ENCODE measurements at places on chromosomes 4 and X.

DNA sequence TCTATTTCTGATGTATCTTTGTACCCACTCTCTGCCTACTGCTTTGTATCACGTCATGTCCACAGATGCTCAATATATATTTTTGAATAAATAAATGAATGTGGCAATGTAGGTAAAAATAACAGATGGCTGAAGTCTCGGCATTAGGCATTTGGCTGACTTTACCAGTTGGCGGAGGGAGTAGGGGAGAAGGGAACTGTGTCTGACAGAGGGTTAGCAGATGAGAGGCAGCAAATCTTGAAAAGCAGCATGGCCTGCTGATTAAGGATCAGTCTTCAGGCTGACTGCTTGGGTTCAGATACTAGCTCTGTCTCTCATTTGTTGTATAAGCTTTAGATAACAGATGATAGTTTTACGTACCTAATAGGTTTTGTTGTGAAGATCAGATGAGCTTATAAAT, 31.9 kb upstream of the RASGEF1B start:
- H3K4me1 ChIP-seq: peaks cover 42% of the 10 kb centered on the region
- H3K4me3 ChIP-seq: no peak overlapping the region
- no peaks in the 10 kb centered on the region for H3K36me3 ChIP-seq
- H3K27ac ChIP-seq: no peak overlapping the region

DNA sequence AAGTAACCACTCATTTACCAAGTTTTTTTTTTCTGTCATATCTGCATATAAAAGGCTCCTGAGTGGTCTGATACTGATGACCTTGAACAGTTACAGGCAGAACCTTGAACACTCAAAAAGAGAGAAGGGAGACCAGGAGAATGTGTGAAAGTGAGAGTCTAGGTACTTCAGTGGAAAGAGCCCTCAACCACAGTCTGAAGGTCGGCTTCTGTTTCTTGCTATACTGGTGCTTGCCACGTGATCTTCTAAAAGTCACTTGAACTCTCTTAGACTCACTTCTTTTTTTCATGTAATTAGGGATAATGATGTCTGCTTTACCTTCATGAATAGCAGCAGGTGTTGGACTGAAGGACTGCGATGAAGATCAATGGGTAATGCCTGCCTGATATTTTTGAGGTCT, 22.8 kb downstream of the GABRB1 start:
- no peak overlapping the region for H3K27ac ChIP-seq
- peaks cover 3% of the 10 kb centered on the region for H3K27me3 ChIP-seq
- no peaks in the 10 kb centered on the region for H3K36me3 ChIP-seq
- no peaks in the 10 kb centered on the region for H3K4me1 ChIP-seq
- H3K4me3 ChIP-seq: no peak overlapping the region

DNA sequence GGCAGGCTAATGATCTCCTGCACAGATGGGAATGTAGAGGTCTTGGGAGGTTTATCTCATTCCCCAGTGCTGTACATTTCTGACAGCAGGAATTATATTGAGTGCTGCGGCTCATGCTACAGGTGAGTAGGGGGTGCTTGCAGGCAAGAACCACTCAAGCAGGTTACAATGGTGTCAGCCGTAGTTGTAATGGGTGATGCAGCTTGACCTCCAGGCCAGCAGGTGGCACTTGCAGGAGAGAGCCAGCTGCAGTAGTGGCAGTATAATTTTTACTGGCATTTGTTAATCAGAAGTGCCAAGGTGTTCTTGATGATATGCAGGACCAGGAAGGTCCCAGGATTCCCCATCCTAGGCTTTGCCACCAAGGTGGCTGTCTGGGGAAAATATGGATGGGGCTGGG, 759.6 kb upstream of the NDST4 start:
- H3K27me3 ChIP-seq: no peaks in the 10 kb centered on the region
- H3K27ac ChIP-seq: no peak overlapping the region
- no peak overlapping the region for H3K4me3 ChIP-seq
- H3K4me1 ChIP-seq: no peaks in the 10 kb centered on the region
- DNase-seq: no peak

DNA sequence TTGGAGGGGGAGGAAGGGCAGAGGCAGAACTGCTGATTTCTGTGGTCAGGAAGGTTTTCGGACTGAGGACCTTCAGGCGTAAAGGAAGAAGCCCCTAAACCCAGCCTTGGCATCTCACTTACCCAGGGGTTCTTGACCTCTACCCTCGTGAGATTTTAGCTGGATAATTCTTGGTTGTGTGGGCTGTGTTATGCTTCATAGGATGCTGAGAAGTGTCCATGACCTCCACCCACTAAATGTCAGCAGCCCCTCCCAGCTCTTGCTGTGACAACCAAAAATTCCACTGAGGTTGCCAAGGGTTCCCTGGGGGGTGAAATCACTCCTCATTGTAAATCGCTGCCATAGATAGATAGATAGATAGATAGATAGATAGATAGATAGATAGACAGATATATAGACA, 5.8 kb upstream of the CRLF2 start:
- H3K36me3 ChIP-seq: no peaks in the 10 kb centered on the region
- no peak for DNase-seq
- H3K4me3 ChIP-seq: no peak overlapping the region
- H3K4me1 ChIP-seq: peaks cover 32% of the 10 kb centered on the region
- H3K27me3 ChIP-seq: peaks cover 4% of the 10 kb centered on the region
- H3K27ac ChIP-seq: no peak overlapping the region

- no peaks in the 10 kb centered on the region for H3K4me1 ChIP-seq
- H3K27me3 ChIP-seq: no peaks in the 10 kb centered on the region
- no peaks in the 10 kb centered on the region for H3K36me3 ChIP-seq
- DNase-seq: no peak
Measured at GRCh38 chr4:146981651-146982050, 36.0 kb upstream of the TTC29 start.

DNA sequence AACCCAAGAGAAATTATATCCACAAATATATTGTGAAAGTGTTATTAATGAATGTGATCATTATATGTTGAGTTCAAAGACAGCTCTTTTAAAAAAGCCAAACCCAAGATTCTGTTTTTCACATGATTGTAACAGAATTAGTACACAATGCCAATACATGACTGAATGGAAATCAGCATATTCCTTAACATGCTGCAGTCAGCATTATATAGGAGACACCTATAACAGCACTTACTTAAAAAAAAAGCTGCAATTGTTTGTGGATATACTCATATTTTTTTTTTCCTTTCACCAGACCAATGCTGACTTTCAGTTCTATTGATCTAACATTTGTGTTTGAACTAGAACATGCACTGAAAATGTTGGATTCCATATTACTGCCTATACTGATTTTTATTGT, 165.2 kb downstream of the CCSER1 start:
- no peak for DNase-seq
- no peaks in the 10 kb centered on the region for H3K4me1 ChIP-seq
- no peak overlapping the region for H3K4me3 ChIP-seq
- no peak overlapping the region for H3K27ac ChIP-seq
- no peaks in the 10 kb centered on the region for H3K27me3 ChIP-seq
- no peaks in the 10 kb centered on the region for H3K36me3 ChIP-seq

DNA sequence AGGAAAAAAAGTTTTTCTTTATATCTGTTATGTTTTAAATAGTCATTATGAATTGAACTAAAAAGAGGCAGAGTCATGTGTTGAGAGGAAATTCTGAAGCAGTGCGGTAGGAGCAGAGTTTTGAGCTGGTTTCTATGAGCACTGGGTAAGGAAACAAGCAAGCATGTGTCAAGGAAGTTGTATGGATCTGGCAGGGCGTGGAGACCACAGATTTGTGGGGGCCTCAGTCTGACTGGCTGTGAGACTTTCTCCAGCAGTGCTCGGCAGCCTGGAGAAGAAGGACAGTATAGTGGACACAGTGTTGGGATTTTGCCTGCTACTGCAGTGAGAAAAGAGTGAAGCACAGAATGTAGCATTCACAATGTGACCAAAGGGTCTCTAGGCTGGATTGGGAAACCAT, 399.1 kb downstream of the INPP4B start:
- no peak overlapping the region for H3K27ac ChIP-seq
- no peaks in the 10 kb centered on the region for H3K4me1 ChIP-seq
- no peak overlapping the region for H3K4me3 ChIP-seq
- DNase-seq: no peak
- H3K27me3 ChIP-seq: no peaks in the 10 kb centered on the region

DNA sequence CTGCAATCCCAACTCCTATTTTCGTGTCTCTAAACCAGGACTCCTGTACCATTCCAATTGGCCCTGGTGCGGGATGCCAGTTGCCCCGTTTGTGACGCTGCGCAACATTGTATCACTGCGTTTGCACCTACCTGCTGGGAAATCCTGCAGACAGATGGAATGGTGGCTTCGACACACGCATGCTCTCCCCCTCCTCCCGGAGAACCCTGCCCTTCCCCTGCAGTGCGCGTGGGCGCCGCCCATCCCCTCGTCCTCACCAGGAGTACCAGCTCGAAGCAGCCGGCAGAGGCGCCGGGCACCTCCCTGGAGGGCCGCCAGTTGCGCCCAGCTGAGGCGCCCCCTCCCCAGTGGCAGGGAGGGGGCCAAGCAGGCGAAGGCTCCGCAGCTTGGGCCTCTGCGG, 1.4 kb downstream of the DGKK start:
- no peak overlapping the region for H3K4me3 ChIP-seq
- H3K4me1 ChIP-seq: no peaks in the 10 kb centered on the region
- no peak overlapping the region for H3K27ac ChIP-seq

DNA sequence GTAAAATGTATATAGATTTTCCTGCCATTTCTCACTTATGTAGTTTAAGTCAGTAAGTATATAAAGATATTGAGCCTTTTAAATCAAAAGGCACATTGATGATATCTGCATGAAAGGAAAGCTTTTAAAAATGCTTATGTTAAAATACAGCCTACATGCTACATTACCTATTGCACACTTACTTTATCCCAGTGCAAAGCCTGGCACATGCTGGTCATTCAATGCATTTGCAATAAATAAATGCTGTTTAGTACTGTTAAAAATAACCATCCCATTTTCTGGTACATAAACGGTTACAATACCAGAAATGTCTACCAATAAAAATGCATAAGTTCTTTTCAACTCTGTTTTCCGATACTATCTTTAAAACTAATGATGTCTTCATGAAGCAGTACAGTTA, 22.1 kb upstream of the SPATA4 start:
- H3K27ac ChIP-seq: no peak overlapping the region
- no peak overlapping the region for H3K4me3 ChIP-seq
- no peak for DNase-seq
- H3K4me1 ChIP-seq: no peaks in the 10 kb centered on the region
- H3K27me3 ChIP-seq: peaks cover 2% of the 10 kb centered on the region

GRCh38 chr4:104973708-104974107, 173.0 kb upstream of the TET2 start:
- H3K27me3 ChIP-seq: no peaks in the 10 kb centered on the region
- no peak for DNase-seq
- no peaks in the 10 kb centered on the region for H3K36me3 ChIP-seq
- peaks cover 19% of the 10 kb centered on the region for H3K4me1 ChIP-seq
- H3K27ac ChIP-seq: no peak overlapping the region

- no peak for DNase-seq
- no peaks in the 10 kb centered on the region for H3K36me3 ChIP-seq
- no peak overlapping the region for H3K4me3 ChIP-seq
- no peaks in the 10 kb centered on the region for H3K4me1 ChIP-seq
- H3K27ac ChIP-seq: no peak overlapping the region
Measured at GRCh38 chr4:90219822-90220221, 92.6 kb downstream of the CCSER1 start.

- H3K27me3 ChIP-seq: no peaks in the 10 kb centered on the region
- H3K36me3 ChIP-seq: peaks cover 96% of the 10 kb centered on the region
- no peak for DNase-seq
- H3K4me1 ChIP-seq: no peaks in the 10 kb centered on the region
Measured at GRCh38 chr4:3236326-3236878, 12.6 kb upstream of the MSANTD1 start.

DNA sequence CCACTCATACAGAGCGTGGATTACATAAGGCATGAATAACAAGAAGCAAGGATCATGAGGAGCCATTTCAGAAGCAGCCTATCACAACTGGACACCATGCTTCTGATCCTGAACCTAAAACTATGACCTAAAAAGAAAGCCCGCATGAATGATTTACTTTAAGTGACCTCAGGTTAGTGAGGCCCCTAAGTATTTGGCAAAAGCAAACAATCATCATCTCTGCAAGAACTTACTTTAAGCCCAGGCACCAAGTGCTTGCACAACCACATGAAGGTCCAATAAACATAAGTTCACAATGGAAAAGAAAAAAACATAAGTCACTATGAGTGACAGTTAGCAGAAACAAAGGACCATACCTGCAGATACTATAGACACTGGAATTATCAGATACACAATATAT, 7.9 kb upstream of the MBTPS2 start:
- H3K4me3 ChIP-seq: no peak overlapping the region
- H3K27ac ChIP-seq: no peak overlapping the region
- no peaks in the 10 kb centered on the region for H3K27me3 ChIP-seq
- H3K4me1 ChIP-seq: no peaks in the 10 kb centered on the region
- no peak for DNase-seq

All from CD14-positive monocyte (primary cell).